ENCODE measurements at places on chromosomes 7 and 10. TPM values are rescaled to one million over a fixed set of nuclear protein-coding genes. Genes with fewer than 3 reads are reported as not detected.

The METTL27 gene
- total RNA-seq, result 0.09 TPM

The LRRN3 gene
- total RNA-seq, result not detected

The FAM25C gene
- not detected for total RNA-seq

The GARIN1A gene
- total RNA-seq, result 0.28 TPM

The NPC1L1 gene
- not detected for total RNA-seq

The HOXA13 gene
- not detected for total RNA-seq

The MMD2 gene
- total RNA-seq, result not detected

The PSMC2 gene
- 195 TPM for total RNA-seq

The TEX36 gene
- total RNA-seq, result not detected

Measured in endothelial cell of coronary artery (primary cell).